ENCODE measurements at places on chromosomes 6 and 20.

GRCh38 chr6:110173506-110174132 lies 5.9 kb downstream of the WASF1 start:
- DNase-seq: no peak

DNA sequence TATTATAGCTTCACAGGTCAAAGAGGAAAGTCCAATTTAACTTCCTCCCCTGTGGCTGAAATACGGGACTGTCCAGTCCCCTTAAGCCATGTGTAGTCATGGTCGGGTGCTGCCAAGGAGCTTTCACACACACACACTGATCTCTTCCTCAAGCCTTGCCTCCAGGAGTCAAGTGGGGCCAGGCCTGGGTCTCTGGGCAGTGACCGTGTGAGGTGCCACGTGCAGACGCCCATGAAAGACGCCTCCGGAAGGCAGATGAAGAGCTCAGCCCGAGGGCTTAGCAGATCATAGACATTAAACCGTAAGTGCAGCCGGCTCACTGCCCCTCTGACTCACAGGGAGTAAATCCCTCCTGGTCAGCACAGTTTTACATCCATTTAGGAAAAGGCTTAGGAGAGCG lies 4.2 kb downstream of the GABRR2 start:
- DNase-seq: no peak

DNA sequence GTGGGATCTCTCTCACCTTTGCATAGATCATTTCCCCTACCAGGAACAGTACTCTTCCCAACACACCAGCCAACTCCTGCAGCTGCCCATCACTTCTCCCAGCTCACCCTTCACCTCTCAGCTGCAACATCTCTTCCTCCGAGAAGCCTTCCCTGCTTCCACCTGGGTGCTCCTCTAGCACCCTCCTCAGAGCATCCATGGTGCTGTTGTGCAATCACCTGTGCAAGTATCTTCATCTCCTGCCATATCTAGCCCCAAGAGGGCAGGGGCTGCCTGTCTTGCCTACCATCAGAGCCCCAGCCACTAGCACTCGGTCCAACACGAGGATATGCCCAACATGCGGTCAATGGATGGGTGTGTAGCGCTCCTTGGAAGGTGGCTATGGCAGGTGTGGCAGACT lies 75.8 kb downstream of the BANF2 start:
- no peak for DNase-seq

GRCh38 chr20:34931771-34932170 lies 23.8 kb downstream of the GSS start:
- DNase-seq: no peak

DNA sequence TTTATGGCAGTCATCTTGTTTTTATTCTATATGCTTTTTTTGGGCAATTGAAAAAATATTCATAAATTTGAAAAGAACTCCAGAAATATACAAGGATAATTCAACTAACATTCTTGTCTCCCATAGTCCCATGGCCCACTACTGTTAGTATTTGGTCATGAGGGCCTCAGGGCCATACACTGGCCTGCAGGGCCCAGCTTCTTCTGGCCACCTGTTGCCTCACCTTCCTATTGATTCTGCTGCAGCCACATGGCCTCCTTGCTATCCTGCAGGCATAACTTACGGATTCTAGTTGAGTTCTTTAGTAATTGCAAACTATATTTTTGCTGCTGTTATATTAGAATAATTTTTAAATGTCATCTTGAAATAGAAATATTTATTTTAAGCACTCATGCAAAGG lies 72.6 kb downstream of the SCAND1 start:
- DNase-seq: no peak

DNA sequence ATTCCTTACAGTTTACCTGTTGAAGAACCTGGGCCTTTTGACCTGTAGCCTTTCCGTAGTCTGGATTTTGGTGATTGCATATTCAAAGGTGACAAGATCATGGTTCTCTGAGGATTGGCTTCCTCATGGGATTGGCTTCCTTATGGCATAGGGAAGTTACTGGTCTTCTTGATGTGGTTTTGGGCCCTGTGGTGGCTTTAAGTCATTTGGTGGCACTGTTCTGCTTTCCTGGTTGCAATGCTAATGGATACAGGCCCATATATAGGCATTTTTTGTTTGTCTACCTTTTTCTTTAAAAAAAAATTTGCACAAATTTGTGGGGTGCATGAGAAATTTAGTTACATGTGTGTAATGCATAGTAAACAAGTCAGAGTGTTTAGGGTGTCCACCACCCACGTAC lies 185.7 kb downstream of the CDKAL1 start:
- no peak for DNase-seq

DNA sequence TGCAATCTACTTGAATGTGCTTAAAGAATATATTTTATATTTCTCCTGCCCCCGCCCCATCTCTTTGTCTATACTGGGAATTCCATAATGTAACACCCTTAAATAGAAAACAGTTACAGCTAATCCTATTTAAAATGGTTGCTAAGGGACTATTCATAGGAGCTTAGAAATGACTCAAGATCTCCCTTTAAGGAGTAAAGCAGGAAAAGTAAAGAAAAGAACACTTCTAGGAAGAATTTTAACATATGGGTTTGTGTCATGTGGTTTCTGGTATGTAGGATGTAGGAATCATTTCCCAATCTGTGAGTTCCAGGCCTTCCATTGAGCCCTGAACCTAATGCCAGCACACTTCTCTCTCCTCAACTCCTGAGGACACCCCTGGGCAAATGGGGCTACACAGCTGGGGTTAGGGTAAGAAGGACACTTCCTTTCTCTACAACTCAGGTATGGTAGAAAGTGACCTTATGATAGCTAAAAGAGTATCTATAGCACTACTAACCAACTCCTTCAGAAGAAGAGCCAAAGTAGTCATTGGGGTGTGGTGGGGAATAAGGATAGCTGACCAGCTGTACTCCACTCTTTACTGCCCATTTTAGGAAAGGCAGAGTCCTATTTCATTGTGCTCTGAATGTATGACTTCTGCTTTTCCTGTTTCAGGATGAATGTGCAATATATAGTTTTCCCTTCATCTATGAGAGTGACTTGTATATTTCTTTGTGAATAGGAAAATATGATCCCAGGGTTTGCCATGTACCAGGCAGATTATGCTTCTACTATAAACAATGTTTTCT lies 27.3 kb downstream of the RIMS1 start:
- DNase-seq: no peak

DNA sequence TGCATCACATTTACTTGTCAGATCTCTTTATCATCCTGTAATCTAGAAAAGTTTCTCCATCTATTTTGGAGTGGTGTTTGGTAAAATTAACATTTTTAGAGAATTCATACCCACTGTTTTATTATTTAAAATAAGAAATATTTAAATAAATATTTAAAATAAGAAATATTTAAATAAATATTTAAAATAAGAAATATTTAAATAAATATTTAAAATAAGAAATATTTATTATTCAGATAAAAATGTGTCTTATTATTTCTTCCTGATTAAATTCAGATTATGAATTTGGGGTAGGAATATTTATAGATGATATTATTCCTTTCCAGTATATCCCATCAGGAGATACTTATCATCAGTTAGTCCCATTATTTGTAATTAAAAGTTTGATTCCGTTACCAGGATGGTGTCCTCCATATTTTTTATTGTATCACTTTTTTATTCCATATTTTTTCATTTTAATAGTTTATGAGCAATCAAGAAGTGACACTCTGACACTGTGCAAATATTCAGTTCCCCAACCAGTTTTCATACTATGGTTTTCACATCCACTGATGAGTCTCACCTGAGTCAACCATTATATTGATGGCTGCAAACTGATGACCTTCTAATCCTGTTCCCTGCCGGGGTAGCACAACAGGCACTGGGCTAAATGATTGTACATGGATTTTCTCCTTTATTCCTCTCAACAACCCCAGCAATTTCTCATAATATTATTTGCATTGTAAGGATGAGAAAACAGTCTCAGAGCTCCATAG lies 1023.0 kb downstream of the KIF16B start:
- DNase-seq: no peak

- no peak for DNase-seq
Measured at GRCh38 chr20:3864518-3864917, 17.9 kb downstream of the MAVS start.

GRCh38 chr6:119142041-119142440 lies 63.6 kb upstream of the FAM184A start:
- DNase-seq: no peak

GRCh38 chr6:14431385-14432330 lies 314.1 kb downstream of the CD83 start:
- no peak for DNase-seq

DNA sequence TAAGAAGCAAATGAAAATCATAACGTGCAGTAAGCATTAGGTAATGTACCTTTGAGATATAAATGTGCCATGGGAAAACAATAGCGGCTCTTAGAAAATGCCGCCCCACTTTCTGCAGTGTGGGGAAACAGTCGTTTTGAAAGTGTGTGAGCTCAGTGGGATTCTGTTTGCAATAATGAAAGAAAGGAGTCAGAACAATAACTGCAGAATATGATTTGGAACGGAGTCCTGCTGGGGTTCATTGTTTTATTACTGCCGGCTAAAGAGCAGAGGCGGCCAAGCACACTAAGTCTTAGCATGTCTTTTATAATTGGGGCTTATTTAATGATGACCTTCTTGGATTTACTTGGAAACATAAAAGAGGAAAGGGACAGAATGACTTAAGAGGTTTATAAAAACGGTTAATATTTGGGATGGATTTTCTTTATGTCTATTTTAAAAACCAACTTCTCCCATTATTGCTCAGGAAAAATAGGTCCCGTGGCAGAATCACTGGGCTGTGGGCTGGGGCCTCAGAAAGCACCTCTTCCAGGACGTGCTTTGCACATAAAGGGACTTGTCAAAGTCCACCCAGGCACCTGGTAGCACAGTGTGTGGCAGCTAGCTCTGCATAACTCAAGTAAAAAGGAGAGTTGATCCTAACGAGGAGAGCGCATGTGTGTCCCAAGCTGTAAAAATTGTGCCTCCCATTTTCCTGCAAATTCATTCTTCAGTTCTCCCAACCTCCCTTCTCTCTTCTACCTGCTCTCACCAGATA lies 44.0 kb upstream of the SLC22A16 start:
- peak; percentile 43 for DNase-seq

- DNase-seq: no peak
Measured at GRCh38 chr6:54194067-54194466, 82.8 kb downstream of the MLIP start.

DNA sequence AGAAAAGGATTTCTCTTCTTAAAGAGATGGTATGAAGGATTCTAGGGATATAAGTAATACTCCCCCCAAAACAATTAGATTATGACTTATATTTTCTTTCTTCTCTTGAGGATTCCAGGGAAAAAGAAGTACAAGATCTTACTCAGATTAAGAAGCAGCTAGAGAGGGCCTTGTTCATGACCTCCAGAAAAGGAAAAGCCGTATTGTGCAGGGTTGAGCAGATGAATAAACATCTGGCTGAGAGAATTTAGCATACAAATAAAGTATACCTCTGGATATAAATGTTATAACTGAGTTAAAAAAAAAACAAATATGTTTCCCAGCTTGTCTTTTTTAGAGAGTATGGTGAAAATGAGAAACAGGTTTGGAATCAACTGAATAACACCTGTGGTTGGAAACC lies 11.3 kb downstream of the MYO6 start:
- DNase-seq: no peak

DNA sequence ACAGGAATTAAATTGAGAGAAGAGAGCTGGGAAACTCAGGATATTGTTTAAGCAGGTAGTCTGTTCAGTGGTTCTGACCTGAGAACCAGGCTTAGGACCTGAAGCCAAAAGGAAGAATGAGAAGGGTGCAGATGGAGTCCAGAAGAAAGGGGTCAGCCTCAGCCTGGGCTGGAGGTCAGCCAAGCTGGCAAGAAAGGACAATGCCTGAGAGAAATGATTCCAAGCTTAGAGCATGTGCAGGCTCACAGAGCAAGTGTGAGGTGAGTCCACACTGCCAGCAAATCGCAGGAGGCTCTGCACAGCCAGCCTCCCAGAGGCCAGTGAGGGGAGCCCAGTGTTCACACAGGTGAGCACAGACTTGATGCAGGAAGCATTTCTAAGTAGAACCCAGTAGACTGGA lies 47.3 kb downstream of the DAAM2 start:
- DNase-seq: no peak

DNA sequence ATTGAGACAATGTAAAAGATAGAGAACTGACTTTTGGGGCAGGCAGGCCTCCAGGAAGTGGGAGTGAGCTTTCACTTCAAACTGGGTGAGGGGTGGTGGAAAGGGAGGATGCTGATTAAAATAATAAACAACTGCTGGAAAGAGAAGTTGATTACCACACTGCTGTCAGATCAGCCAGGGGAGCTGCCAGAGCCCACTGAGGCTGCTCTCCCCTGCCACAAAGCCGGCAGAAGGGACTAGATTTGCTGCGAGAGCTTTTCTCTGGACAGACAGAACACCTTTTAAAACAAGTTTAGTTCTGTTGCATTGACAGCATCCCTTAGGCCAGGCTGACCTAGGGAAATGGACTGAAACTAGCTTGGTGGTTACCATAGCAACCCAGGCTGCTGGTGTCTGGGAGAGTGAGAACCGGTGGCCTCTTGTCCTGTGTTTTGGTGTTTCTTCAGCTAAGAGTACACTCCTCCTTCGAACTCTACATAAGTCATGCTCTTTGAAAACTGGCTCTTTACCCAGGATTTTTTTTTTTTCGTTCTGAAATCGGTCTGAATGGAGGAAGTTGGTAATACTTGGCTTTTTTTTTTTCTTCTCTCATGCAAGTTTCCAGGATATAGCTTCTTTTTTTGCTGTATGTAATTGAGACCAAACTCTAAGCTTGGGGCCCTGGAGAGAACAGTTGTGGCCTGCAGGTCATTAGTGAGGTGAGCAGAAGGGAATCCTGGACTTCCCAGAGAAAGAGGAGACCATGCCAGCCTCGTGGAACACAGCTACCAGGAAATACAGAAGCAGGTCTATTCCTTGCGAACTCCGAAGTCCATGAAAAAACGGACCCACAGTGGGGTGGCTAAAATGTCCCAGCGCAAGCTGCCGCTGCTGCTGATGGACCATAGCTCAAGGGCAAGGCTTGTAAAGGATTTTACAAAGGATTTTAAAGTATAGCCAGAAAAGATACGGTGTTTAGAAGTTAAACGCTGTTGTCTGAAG lies 374.4 kb downstream of the UTRN start:
- peak; percentile 67 for DNase-seq

- DNase-seq: no peak
Measured at GRCh38 chr6:83476971-83477370, 35.4 kb upstream of the PRSS35 start.

DNA sequence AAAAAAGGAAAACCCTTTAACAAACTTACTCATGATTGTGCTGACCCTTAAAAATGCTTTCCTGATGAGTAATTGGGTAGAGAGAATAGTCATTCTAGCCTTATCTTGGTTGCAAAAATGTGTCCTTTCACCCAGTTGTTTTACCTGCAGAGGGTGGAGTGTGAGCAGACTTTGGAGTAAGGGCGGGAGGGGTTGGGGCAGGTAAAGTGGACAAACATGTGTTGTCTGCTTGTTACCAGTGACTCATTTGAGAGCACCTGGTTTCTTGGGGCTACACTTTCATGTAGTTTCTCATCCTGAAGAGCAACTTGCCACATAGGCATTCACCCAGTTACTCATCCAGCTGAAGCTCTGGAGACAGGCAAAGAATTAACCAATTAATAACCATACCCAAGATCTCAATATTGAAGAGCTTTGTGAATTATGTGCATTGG lies 121.1 kb downstream of the TNFRSF21 start:
- no peak for DNase-seq

- DNase-seq: no peak
Measured at GRCh38 chr20:10495173-10495572, 60.1 kb downstream of the SLX4IP start.
